ENCODE measurements at places on chromosomes 1 and 21. TPM values are rescaled to one million over a fixed set of nuclear protein-coding genes. Genes with fewer than 3 reads are reported as not detected.

- DNase-seq: no peak
Observed at GRCh38 chr1:33667386-33668282, 195.2 kb downstream of the ZSCAN20 start.

The HSPB7 gene
- 2.7 TPM for polyA plus RNA-seq

The MMP23B gene
- 15.2 TPM for polyA plus RNA-seq

The STUM gene
- polyA plus RNA-seq: 0.86 TPM

The TAS1R3 gene
- polyA plus RNA-seq: 0.29 TPM

GRCh38 chr1:92791487-92792066 lies 6.7 kb upstream of the EVI5 start:
- DNase-seq: no peak

DNA sequence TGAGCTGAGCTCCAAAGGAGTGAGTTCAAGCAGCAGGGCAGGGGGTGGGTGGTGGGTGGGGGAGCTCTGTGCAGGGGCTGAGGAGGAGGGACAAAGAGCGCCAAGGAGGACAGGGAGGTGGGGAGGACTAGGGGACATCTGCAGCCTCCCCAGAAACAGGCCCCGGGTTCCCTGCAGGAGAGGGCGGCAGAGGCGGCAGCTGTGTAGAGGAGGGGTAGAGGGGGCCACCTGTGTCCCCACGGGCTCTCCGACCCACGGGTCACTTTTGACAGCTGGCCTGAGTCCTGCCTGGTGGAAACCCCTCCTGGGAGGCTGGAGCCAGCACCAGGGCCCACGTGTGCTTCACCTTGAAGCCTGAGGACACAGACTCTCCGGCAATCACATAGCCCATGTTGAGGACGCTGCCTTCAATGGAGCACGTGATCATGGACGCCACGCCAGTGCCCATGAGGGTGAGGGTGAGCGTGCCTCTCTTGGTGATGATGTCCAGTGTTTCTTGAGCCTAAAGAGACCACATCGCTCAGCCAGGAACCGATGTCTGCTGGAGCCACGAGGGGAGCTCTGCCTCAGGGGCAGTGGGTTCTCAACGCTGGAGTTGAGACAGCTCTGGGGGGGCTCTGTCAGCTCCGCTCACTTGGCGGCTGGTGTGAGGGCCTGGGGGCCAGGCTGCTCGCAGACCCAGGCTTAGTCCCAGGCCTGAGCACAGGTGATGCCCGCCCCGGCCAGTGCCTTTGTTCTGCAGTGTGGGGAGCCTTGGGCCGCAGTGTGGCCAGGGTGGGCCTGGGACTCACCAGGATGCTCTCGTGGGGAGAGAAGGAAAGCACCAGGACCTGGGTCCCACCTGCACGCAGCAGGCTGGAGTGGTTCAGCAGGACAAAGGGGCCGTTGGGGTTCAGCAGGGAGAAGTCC lies 6.6 kb upstream of the TMEM52 start:
- DNase-seq: no peak

GRCh38 chr1:59096501-59096900 lies 200.4 kb upstream of the FGGY start:
- no peak for DNase-seq

DNA sequence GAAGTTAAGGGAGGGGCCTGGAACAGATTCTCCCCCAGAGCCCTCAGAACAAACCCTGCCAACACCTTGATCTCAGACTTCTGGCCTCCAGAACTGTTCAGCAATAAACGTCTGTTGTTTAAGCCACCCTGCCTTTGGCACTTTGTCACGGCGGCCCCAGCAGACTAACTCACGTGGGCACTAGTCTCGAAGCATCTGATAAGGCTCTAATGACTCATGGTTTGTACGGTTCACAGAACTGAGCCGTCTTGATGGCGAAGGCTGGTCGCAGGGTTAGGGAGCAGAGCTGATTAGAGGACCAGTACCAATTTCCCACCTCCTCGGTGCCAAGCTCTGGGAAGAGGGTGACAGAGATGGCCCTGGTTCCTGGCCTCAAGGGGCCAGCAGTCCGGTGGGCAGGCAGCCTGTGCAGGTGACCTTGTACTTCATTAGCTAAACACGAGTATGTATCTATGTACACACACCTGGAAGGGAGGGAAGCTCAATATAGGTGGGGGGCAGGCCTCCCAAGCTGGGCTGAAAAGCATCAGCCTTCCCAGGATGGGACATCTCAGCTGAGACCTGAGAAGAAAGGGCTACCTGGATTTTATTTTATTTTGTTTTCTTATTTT lies 112.8 kb downstream of the MRPS6 start:
- DNase-seq: no peak

DNA sequence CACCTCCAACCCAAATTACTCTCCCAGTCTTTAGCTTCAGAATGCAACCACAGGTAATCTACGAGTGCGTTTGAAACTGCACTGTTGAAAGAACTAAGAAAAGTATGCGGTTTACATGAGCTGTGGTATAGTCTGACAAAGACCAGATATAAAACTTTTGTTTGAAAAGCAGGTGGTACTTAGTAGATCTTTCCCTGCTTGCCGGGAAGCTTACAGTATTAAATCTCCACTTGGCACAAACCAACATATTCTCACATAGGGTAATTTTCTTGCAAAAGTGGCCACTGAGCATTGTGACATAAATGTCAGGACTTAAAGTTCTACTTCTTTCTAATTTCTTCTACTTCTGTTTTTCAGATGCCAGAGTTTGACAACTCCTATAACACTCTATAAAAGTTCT lies 8.4 kb downstream of the RGS2 start:
- DNase-seq: no peak

GRCh38 chr21:36076878-36077655 lies 7.2 kb downstream of the CBR1 start:
- DNase-seq: no peak

The KRTAP12-2 gene
- polyA plus RNA-seq: not detected

DNA sequence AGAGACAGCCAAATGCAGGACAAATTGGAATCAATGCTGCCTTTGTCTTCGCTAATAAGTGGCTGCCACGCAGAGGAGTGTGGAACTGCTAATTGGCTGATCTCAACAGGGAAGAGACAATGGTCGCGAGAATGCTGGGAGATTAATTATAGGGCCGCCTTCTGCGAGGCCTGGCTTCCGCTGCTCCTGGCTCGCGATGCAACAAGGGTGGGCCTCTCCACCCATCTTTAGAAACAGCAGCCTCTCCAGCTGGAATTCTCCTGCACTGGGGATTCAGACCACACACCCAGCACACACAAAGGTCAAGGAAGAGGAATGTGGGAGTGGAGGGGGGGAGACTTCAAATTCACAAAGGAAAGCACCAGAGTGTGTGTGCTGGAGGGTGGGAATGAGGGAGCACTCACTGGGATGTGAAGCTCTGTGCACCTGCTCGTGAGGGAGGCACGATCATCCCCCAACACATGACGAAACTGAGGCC lies 200.7 kb upstream of the GRIK3 start:
- DNase-seq: no peak

GRCh38 chr21:28614791-28615190 lies 377.9 kb downstream of the LTN1 start:
- no peak for DNase-seq

GRCh38 chr1:175252561-175252960 lies 60.0 kb upstream of the KIAA0040 start:
- DNase-seq: no peak

DNA sequence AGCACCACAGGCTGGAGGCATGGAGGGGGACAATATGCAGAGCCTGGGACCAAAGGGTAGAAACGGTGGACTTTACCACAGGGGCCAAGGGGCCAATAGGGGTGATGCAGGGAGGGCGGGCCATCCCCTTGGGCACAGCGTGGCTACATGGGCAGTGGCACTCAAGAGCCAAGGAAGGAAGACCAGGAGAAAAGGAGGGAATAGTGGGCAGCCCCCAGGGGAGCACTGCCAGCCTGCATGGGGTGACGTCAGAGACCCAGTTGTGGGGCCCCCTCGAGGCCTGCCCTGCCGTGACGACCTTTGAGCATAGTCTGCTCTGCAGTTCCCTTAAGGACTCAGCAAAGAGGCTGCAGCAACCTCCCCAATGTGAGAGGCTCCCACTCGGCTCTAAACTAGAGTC lies 95.5 kb upstream of the TMPRSS2 start:
- no peak for DNase-seq

The PTGFR gene
- polyA plus RNA-seq: 0.35 TPM

The PSMG1 gene
- 49.1 TPM for polyA plus RNA-seq

Data from right renal cortex interstitium (tissue), 3 donors.